ENCODE measurements at places on chromosomes 4 and X.

DNA sequence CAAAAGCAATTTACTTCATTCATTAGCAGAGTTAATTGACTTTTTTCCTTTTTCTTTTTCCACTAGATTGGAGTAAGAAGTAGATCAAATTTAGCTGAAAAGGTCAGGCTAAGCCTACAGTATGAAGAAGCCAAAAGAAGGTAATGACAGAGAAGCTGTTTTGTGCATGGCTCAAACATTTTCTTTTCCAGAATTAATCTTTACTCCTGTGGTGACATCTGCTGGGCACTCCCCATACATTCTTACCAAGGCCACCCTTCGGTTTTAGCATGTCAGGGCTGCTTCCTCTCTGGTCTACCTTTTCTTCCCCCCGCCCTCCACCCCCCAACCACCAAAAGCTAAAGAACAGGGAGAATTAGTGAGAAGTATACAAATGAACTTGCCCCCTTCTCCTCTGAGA, 70.2 kb downstream of the CLDN22 start:
- DNase-seq, result no peak

DNA sequence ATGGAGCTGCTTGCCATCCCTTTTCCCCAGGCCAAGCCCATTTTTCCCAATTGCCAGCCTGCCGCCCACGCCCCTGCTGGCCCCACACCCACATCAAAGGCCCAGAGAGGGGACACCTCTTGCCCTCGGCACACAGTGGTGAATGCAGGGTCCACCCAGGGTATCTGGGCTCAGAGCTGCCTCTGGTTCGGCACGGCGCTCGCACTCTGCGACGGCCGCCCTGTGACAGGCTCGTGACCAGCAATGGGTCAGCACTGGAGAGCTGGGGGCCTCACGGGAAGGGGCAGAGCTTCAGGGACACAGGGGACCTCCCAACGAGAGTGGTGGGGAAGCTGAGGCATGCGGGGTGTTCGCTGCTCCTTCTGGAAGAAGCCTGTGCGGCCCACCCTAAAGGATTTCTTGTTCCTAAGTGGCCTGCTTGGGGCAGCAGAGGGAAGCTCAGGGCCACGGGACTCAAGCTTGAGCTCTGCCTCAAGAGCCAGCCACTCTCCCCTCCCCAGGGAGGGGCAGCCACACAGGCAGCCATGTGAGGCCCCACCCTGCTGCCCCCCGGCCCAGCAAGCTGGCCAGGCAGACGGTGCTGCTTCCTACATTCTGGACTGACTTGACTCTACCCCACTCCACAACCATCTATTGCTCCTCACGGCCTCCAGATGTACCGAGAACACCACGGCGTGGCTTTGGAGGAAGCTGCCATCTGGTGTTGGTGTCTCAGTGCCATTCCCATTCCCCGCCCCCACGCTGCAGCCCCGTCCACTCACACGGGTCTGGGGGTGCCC, 73.7 kb downstream of the ABLIM2 start:
- DNase-seq, result no peak

DNA sequence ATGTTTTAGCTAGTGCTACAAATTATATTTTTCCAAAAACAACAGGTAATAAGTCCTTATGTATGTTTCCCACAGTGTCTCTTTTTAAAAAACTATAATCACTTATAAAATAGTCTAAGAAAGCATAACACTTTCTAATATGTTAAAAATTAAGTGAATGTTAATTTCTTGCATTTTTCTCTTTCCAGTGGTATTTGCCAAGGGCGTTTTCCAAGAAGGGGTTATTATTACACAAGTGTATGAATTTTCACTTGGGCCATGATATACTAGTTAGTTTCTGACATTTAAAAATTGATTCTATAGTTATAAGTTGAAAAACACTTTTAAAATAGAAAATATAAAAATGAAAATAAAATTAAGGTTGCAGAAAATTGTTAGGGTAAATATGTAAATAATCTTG, 74.6 kb downstream of the ARSJ start:
- DNase-seq, result no peak

DNA sequence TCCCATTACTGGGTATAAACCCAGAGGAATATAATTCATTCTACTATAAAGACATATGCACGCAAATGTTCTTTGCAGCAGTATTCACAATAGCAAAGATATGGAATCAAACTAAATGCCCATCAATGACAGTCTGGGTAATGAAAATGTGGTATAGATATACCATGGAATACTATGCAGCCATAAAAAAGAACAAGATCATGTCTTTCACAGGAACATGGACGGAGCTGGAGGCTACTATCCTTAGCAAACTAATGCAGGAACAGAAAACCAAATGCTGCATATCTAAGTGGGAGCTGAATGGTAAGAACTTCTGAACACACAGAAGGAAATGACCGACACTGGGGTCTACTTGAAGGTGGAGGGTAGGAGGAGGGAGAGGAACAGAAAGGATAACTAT, 42.6 kb downstream of the LNX1 start:
- no peak for DNase-seq

- DNase-seq, result no peak
Measured at GRCh38 chr4:165874072-165874790, 1.2 kb downstream of the TLL1 start.

GRCh38 chr4:11415409-11416070, 13.2 kb downstream of the HS3ST1 start:
- no peak for DNase-seq

DNA sequence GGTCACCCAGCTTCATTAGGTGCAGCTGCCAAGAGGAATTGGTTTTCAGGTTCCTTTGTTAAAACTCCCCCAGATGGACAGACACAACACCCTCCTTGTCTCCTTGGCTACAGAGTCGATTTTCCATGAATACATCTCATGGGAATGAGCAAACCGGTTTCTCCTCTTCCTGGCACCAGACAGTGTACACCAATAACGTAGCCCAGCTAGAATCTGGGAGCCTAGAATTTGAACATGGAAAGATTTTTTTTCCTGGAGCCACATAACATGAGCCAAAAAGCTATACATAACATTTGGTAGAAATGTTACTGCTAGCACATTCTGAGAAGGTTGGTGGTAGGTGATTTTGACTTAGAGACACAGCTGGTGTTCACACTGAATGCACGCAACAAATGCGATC, 62.9 kb upstream of the SLC34A2 start:
- no peak for DNase-seq

GRCh38 chr4:67014592-67014991, 530.7 kb downstream of the CENPC start:
- no peak for DNase-seq

DNA sequence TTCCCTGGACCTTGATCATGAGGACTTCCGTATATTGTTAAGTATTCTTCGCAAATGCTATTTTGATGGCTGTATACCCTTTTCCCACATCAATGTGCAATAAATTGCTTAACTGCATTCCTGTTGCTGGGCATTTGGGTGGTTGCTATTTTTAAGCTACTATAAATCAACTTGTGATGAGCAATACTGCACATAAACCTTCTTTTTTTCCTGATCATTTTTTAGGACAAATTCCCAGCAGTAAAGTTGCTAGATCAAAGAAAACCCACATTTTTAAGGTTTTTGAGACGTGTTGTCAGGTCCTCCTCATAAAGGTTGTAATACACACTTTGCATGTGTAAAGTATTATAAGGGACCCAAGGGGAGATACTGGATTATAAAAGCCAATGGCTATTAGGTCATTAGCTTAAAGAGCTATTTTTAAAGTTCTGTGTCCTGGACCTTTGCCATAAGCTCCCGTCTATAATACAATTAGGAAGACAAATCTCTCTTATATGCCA, 35.6 kb downstream of the LIMCH1 start:
- no peak for DNase-seq

DNA sequence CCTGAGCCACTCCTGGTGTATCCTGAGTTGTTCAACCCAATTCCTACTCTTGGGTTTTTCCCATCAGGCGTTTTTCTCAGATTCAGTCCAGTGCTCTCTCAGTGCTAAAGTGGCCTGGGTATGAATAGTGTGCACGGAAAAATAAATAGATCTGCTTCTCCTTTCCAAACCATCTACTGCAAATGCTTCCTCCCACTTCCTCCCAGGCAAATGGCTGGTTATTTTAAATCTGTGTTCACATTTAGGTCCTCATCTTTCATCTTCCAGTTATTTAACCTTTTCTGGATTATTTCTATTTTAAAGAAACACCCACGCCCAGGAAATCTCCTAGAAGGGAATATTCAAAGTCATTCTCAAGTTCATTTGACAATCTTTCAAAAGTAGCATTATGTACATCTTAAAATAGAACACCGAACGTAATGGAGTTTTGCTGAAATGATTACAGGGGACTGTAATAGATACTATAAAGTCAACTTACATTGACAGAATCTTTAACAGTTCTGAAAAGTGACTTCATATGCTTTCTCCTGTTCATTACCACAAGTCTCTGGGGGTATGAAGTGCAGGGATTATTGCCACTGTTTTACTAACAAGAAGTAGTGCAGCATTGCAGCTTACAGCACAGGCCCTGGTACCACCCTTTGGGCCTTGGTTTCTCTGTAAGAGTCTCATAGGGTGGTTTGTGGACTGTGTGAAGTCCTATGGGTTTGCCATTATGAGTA, 66.3 kb downstream of the MED28 start:
- DNase-seq, result no peak

DNA sequence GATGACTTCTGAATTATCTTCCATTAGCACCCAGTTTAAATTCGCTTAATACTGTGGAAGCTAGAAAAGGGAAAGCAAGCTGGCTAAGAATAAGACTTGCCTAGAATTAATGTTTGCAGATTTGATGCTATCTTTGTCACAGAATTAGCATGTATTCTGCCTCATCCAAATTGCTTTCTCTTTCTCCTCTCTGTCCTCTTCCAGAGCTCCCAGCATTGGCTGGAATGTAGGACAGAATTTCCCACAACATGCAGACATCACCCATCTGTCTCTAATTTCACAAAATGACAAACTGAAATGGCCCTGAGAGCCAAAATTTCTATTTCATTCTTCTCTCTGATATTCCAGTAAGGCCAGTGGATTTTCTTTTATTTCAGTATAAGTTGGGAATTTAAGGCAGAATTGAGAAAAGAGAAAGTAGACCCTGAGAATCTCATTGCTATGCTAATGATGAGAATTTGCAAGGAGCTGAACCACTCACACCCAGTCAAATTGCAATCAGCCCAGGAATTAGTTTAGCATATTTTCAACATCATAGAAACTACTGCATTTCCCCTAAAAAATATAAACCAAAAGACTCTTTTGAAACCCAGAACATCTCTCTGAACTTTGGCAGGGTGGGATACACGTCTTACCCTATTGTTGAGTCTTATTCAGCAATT, 188.8 kb downstream of the RCHY1 start:
- DNase-seq, result no peak

DNA sequence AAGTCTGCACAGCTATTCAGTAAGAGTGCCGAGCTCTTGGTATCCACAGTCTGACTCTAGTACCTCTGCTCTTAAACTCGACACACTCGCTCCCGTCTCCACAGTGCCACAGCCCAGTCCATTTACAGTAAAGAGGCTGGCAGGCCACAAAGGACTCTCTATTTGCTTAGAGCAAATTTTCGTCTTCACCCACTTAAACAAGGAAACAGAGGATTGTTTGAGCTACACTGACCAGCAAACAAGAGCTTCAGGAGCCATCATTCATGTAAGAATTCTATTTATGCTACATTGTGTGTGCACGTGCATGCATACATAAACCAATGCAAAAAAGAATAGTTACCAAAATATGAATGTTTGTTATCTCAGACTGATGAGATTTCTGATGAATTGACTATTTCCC, 290.2 kb downstream of the USP46 start:
- no peak for DNase-seq

DNA sequence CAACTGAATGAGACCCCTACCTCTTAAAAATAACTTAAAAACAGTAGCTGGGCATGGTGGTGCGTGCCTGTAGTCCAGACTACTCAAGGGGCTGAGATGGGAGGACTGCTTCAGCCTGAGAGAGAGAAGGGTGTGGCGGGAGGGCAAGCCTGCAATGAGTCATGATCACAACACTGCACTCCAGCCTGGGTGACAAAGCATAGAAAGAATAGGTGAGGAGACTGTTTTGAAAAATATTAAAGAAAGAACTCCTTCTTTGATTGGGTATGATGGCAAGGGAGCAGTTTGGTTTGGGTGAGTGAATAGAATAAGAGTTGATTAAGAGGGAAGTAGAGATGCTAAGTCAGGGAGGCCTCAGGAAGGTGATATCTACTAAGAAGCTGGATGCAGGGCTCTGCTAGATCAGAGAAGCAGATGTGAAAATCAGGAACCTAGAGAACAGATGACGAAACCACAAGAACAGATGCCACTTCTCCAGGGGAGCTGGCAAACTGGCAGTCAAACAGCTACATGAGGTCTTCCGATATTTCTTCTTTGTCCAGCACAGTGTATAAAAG, 318.6 kb downstream of the OPHN1 start:
- no peak for DNase-seq

DNA sequence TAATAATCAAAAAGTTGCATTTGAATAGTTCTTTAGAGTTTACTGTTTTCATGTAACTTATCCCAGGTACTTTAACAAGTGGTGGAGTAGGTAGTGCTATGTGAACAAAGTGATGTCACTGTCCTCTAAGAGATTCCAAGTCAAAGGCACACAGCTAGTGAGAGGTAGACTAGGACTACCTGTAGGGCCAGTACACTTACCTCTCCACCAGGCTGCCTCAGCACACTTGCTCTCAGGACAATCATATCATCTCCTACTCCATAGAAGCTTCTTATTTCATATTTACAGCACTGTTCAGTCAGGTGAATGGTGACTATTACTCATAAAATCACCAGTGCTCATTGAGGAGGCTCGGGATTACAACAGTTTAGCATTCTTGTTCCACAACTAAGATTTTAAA, 173.0 kb upstream of the EMCN start:
- no peak for DNase-seq

GRCh38 chrX:26511589-26512363, 295.8 kb downstream of the MAGEB5 start:
- no peak for DNase-seq

DNA sequence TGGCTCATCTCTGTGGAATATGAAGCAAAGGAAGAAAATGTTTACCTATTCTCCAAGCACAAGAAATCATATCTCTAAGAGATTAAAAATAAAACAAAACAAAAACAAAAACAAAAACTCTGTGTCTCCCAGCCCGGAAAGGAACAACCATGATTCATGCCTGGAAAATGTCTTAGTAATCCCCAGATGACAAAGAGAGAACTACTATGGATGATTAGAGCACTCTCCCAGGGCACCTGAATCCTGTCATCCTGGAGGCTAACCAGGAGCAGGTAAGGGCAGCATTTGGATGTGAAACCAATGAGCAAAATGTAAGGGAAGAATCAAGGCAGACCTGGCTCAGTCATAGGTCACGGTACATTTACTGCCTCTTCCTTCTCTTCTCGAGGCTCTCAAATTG, 1.7 kb upstream of the AKAP4 start:
- DNase-seq, result no peak

Measured in stimulated activated CD8-positive, alpha-beta memory T cell treated with anti-CD3 and anti-CD28 coated beads, Interleukin-4, amount 100 ng/mL, for 4 hours (primary cell).